ENCODE measurements at places on chromosomes 16 and 17.

GRCh38 chr17:81009136-81009535 is 17.5 kb downstream of the CHMP6 start:
- no peak for DNase-seq

- DNase-seq = no peak
These were observed 7.7 kb downstream of the GINS3 start for GRCh38 chr16:58399718-58400633.

DNA sequence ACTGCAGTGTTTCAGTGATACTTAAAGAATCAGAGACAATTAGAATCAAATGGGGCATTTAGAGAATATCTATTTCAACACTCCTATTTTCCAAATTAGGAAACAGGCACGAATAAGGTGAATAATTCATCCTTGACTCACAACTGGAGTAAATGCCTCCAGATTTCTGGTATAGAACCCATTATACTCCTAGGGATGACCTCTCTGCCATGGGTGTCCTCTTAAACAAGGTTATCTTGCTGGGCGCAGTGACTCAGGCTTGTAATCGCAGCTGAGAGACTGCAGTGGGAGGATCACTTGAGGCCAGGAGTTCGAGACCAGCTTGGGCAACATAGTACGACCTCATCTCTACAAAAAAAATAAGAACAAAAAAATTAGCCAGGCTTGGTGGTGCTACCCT is 139.8 kb upstream of the ELAC2 start:
- DNase-seq = no peak

GRCh38 chr17:77783991-77784820 is 174.3 kb upstream of the TNRC6C start:
- DNase-seq = no peak

GRCh38 chr16:67471758-67472384 is 9.1 kb downstream of the ATP6V0D1 start:
- no peak for DNase-seq
